ENCODE measurements at places on chromosomes 1 and 21. TPM values are rescaled to one million over a fixed set of nuclear protein-coding genes. Genes with fewer than 3 reads are reported as not detected.

- DNase-seq, result no peak
- H3K36me3 ChIP-seq, result no peaks in the 10 kb centered on the region
- H3K27ac ChIP-seq, result no peak overlapping the region
- H3K27me3 ChIP-seq, result no peaks in the 10 kb centered on the region
- H3K4me3 ChIP-seq, result no peak overlapping the region
Observed at GRCh38 chr1:28864695-28865094, 49.7 kb upstream of the EPB41 start.

DNA sequence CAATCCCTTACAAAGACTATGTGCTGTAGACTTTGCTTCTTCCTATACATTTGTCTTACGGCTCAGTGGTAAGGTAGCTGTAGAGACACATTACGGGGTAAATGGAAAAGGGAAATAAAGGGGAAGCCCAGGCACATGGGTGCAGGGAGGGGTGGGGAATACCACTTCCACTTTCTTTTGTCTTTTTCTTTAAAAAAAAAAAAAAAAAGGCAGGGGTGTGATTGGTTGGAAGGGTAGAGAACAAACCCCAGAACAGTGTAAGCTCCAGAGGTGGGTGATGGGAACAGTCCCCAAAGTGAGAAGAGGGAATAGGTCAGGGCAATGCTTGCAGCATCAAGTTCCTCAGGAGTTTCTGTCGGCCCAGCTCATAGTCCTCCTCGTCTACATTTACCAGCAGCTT lies 3.9 kb downstream of the NIT1 start:
- no peaks in the 10 kb centered on the region for H3K27me3 ChIP-seq
- H3K36me3 ChIP-seq, result peaks cover 44% of the 10 kb centered on the region
- H3K4me1 ChIP-seq, result peaks cover 16% of the 10 kb centered on the region
- no peak for DNase-seq

GRCh38 chr1:15876357-15877055 lies 29.0 kb downstream of the SPEN start:
- no peaks in the 10 kb centered on the region for H3K27me3 ChIP-seq
- no peak overlapping the region for H3K4me3 ChIP-seq
- H3K36me3 ChIP-seq, result no peaks in the 10 kb centered on the region
- no peak overlapping the region for H3K27ac ChIP-seq

- H3K4me3 ChIP-seq, result no peak overlapping the region
- DNase-seq, result no peak
Observed at GRCh38 chr1:25677193-25677773, 60.7 kb downstream of the MAN1C1 start.

GRCh38 chr1:198117267-198117666 lies 39.5 kb upstream of the NEK7 start:
- no peak overlapping the region for H3K27ac ChIP-seq
- H3K4me1 ChIP-seq, result no peaks in the 10 kb centered on the region
- H3K27me3 ChIP-seq, result no peaks in the 10 kb centered on the region
- no peaks in the 10 kb centered on the region for H3K36me3 ChIP-seq
- no peak for DNase-seq

- H3K27ac ChIP-seq, result peak overlapping the region; percentile 37
- no peaks in the 10 kb centered on the region for H3K36me3 ChIP-seq
- H3K4me3 ChIP-seq, result no peak overlapping the region
- H3K27me3 ChIP-seq, result no peaks in the 10 kb centered on the region
Observed at GRCh38 chr21:44880405-44881197, 7.1 kb upstream of the PTTG1IP start.

GRCh38 chr1:233865216-233865615 lies 39.3 kb upstream of the SLC35F3 start:
- DNase-seq, result no peak
- H3K4me3 ChIP-seq, result no peak overlapping the region
- H3K4me1 ChIP-seq, result no peaks in the 10 kb centered on the region
- no peaks in the 10 kb centered on the region for H3K27me3 ChIP-seq
- H3K36me3 ChIP-seq, result no peaks in the 10 kb centered on the region

DNA sequence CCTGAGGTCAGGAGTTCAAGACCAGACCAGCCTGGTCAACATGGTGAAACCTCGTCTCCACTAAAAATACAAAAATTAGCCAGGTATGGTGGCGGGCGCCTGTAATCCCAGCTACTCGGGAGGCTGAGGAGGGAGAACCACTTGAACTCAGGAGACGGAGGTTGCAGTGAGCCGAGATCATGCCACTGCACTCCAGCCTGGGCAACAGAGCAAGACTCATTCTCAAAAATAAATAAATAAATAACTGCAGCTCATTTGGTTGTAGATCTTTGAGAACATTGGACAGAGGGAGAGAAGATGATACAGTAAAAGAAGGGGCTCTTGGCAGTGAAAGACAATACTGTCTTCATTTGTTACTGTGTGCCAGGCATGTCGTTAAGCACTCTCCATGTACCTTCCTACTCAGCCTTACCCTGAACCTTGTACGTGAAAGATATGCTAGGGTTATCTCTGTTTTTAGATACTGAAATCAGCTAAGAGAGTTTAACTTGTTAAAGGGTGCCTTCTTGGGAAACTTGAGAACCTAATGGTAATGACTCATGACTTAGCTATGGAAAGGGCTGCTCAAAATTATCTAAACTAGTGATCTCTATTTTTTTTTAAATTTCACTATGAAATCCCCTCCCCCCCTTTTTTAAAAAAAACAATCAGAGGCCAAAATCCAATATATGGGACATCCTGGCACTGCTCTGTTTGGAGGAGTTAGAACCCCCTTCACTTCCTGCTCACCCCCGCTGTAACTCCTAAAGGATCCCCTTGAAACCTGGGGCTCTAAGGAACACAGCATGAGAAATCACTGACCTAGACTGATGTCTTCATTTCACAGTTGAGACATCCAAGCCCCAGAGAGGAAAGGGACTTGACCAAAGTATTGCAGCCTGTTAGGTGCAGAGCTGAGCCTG lies 6.8 kb upstream of the KPNA6 start:
- no peaks in the 10 kb centered on the region for H3K36me3 ChIP-seq
- H3K4me1 ChIP-seq, result no peaks in the 10 kb centered on the region
- no peak for DNase-seq
- H3K27ac ChIP-seq, result no peak overlapping the region
- H3K4me3 ChIP-seq, result no peak overlapping the region

GRCh38 chr21:27475363-27475955 lies 508.6 kb upstream of the ADAMTS5 start:
- no peaks in the 10 kb centered on the region for H3K36me3 ChIP-seq
- no peaks in the 10 kb centered on the region for H3K27me3 ChIP-seq
- H3K27ac ChIP-seq, result no peak overlapping the region

DNA sequence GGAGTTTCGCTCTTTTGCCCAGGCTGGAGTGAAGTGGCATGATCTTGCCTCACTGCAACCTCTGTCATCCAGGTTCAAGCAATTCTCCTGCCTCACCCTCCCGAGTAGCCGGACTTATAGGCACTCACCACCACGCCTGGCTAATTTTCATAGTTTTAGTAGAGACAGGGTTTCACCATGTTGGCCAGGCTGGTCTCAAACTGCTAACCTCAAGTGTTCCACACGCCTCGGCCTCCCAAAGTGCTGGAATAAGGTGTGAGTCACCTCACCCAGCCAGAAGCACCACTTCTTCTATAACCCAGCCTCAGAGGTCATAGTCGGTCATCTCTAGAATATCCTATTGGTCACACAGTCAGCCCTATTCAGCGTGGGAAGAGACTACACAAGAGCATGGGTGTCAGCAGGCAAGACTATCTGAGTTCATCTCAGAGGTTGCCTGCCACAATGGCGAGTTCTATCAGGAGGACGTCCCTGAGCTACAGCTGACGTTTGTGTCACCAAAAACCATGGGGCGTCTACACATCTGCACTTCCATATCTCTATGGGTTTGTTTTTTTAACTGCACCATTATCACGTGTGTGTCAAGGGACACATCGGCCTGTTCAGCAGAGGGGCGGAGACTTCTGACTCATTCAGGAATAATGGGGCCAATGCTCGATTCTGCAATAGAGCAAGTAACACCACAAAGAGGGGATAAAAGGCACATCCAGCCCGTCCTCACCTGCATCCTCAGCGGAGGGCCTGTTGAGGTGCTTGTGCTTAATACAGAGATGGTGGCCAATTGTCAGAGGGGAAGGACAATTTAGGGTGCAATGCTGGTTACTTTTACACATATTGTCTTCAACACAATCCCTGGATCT lies 256.3 kb upstream of the IRF2BP2 start:
- no peak overlapping the region for H3K27ac ChIP-seq
- no peaks in the 10 kb centered on the region for H3K27me3 ChIP-seq
- H3K4me1 ChIP-seq, result peaks cover 4% of the 10 kb centered on the region
- no peaks in the 10 kb centered on the region for H3K36me3 ChIP-seq
- H3K4me3 ChIP-seq, result no peak overlapping the region

GRCh38 chr1:159862031-159862430 lies 426 bp downstream of the VSIG8 start:
- no peaks in the 10 kb centered on the region for H3K36me3 ChIP-seq
- H3K27me3 ChIP-seq, result no peaks in the 10 kb centered on the region
- H3K4me1 ChIP-seq, result no peaks in the 10 kb centered on the region
- H3K4me3 ChIP-seq, result no peak overlapping the region
- no peak overlapping the region for H3K27ac ChIP-seq
- no peak for DNase-seq

DNA sequence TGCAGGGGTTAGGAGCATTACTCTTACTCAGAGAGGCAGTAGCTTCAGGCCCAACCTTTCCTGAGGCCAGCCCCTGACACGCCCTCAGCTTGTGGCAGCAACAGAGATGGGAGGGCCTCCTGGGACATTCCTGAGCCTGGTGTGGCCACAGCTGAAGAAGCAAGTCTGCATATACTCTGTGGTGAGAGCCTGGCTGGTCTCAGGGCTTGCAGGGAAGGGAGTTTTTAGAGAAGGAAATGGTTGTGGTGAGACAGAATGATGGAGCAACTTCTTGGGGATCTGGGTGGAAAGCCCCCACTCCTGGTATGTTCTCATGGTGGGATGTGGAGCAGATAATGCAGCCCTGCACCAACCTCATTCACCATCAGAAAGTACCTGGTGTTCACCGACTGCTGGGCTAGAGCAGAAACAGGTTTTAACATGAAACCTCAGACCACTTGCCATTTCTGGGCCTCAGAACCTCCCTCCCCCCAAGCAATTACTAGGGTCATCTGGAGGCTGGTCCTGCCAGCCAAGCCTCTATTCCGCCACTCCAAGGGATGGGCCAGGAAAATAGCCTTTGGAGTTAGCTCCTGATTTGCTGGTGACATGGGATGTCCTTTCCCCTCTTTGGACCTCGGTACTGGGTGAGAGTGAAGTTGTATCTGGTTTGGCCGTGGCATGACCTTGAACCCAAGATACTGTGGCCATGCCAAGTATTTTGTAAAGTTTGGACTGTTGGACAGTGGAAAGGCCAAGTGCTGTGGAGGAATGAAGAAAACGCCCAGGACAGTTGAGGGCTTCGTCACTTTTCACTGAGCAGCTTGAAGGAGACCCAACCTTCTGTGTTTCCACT lies 28.1 kb upstream of the RNF19B start:
- H3K36me3 ChIP-seq, result no peaks in the 10 kb centered on the region
- no peaks in the 10 kb centered on the region for H3K4me1 ChIP-seq
- H3K4me3 ChIP-seq, result no peak overlapping the region
- H3K27ac ChIP-seq, result peak overlapping the region; percentile 59

GRCh38 chr1:94883691-94884090 lies 43.2 kb downstream of the CNN3 start:
- no peak for DNase-seq
- H3K4me1 ChIP-seq, result no peaks in the 10 kb centered on the region
- H3K27ac ChIP-seq, result no peak overlapping the region
- no peaks in the 10 kb centered on the region for H3K36me3 ChIP-seq
- no peak overlapping the region for H3K4me3 ChIP-seq

GRCh38 chr1:222251847-222252246 lies 296.1 kb downstream of the HHIPL2 start:
- no peak overlapping the region for H3K27ac ChIP-seq
- H3K36me3 ChIP-seq, result no peaks in the 10 kb centered on the region
- no peak for DNase-seq
- no peak overlapping the region for H3K4me3 ChIP-seq
- H3K4me1 ChIP-seq, result no peaks in the 10 kb centered on the region

GRCh38 chr1:169138866-169139670 lies 32.6 kb downstream of the ATP1B1 start:
- no peak overlapping the region for H3K4me3 ChIP-seq
- H3K27ac ChIP-seq, result no peak overlapping the region
- DNase-seq, result no peak
- H3K27me3 ChIP-seq, result no peaks in the 10 kb centered on the region
- no peaks in the 10 kb centered on the region for H3K4me1 ChIP-seq
- H3K36me3 ChIP-seq, result no peaks in the 10 kb centered on the region

- peaks cover 4% of the 10 kb centered on the region for H3K4me1 ChIP-seq
- no peaks in the 10 kb centered on the region for H3K36me3 ChIP-seq
- DNase-seq, result no peak
- peak overlapping the region; percentile 14 for H3K4me3 ChIP-seq
- no peaks in the 10 kb centered on the region for H3K27me3 ChIP-seq
Observed at GRCh38 chr1:101237229-101237837, 514 bp downstream of the S1PR1 start.

DNA sequence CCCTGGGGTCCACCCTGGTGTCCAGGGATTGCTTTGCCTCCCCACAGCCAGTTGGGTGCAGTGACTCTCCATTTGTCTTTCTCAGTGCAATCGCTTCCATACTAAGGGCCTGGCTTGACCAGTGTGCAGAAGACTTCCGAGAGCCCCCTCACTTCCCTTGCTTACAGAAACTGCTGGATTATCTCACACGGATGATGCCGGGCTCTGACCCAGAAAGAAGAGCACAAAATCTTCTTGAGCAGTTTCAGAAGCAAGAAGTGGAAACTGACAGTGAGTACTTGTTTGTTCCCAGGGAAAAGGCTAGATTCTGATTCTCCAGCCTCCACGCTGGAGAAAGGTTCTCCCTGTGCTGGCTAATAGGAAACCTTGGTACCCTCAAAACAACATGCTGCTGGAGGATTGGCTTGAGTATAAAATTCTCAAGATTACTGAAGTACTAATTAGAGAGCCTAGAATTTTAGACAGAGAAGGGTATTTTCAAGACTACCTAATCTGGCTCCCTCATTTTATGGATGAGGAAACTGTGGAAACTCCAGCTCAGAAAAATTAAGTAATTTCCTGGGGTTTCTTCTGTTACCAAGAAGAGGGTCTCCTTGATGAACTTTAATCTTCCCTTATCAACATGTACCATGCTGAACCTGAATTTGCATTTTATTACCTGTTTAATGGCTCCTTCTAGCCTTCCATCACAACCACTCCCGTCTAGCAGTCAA lies 75.8 kb downstream of the RGL1 start:
- no peak for DNase-seq
- peaks cover 4% of the 10 kb centered on the region for H3K4me1 ChIP-seq
- H3K27ac ChIP-seq, result no peak overlapping the region
- no peak overlapping the region for H3K4me3 ChIP-seq
- no peaks in the 10 kb centered on the region for H3K27me3 ChIP-seq

- no peak overlapping the region for H3K27ac ChIP-seq
- no peaks in the 10 kb centered on the region for H3K27me3 ChIP-seq
Observed at GRCh38 chr1:224616756-224617409, 766 bp downstream of the CNIH3 start.

Gene CD247
- total RNA-seq, result 0.95 TPM

Gene AKR1A1
- total RNA-seq, result 124 TPM

Gene ZBTB37
- total RNA-seq, result 3.8 TPM

Gene FASLG
- not detected for total RNA-seq

Gene TEDDM1
- total RNA-seq, result not detected

Gene CD5L
- not detected for total RNA-seq

Gene TSPAN2
- total RNA-seq, result 3.7 TPM

Gene ZBTB7B
- total RNA-seq, result 37.0 TPM

Gene IGSF9
- 2.2 TPM for total RNA-seq

Gene ZC3H11A
- 19.4 TPM for total RNA-seq

Gene ITLN2
- total RNA-seq, result not detected
